Mesothelial cell of epicardium (in vitro differentiated cells): ENCODE measurements at places on chromosomes 4 and X. TPM values are rescaled to one million over a fixed set of nuclear protein-coding genes. Genes with fewer than 3 reads are reported as not detected.

GRCh38 chr4:58149404-58150085, 1039.4 kb upstream of the IGFBP7 start:
- DNase-seq = no peak

DNA sequence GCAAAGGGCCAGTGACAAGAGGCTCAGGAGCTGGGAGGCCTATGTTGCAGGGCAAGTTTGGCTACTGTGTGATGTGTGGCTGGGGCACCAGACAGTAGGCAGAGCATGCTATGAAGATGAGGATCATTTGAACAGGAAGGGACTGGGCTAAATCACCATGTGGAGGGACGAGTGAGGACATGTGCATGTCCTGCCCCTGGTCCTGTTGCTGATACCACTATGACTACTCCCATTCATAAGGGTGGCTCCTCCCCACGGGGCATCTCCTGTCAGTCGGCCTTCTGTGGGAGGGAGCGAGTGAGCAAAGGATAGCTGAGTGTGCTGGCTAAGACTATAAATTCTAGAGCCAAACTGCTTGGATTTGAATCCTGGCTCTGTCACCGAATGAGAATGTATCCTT, 139.2 kb downstream of the TMEM164 start:
- DNase-seq = no peak

DNA sequence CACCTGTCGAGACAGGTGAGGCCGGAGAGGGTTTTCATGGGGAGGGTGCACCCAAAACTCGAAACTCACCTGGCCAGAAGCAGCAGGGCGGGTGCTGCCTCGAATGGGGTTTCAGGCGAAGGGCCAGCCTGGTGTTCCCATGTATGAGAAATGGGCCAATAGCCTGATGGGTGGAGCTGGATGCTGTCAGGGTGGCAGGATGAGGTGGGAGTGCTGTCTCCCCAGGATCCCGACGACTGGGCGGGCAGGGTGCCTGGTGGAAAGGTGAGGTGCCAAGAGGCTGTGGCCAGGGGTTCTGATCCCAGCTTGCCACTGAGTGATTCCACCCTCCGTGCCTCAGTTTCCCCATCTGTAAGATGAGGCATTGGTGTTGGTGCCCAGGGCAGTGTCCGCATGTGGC, 16.8 kb upstream of the SH3TC1 start:
- no peak for DNase-seq

DNA sequence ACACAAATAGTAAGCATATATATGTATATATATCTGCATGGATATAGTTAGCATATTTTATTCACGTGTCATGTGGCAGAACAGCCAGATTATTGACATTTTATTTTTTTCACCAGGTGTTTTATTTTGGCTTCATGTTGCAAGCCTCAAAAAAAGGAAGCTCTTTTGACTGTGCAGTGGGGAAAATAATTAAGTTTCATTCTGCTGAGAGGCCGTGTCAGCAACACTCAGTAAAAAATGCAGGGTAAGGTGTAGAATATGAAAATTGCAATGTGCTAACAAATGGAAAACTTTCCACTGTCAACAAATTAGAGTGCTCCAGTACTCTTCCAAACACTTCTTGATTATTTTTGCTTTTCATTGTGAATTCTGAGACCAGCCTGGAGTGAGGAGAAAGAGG, 511.5 kb downstream of the GLUD2 start:
- DNase-seq = no peak

- DNase-seq = no peak
Measured at GRCh38 chrX:45830343-45830742, 629.7 kb upstream of the DIPK2B start.

DNA sequence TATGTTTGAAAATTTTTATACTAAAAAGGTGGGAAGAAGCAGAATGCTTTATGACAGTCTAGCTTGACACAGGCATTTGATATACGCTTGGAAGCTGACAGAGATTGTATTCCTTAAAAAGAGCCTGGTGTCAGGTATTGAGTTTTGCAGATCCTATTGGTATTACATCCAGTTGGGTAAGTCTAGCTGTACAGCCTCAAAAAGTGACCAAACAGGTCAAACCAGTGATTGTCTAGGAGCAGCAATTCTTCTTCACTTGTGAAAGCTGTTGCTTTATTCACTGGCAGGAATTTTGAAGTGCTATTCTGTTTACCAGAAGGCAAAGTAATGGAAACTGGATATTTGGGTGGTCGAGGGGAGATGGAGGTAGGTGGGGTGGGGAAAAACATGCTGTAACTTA, 77.5 kb downstream of the UCHL1 start:
- DNase-seq = no peak

DNA sequence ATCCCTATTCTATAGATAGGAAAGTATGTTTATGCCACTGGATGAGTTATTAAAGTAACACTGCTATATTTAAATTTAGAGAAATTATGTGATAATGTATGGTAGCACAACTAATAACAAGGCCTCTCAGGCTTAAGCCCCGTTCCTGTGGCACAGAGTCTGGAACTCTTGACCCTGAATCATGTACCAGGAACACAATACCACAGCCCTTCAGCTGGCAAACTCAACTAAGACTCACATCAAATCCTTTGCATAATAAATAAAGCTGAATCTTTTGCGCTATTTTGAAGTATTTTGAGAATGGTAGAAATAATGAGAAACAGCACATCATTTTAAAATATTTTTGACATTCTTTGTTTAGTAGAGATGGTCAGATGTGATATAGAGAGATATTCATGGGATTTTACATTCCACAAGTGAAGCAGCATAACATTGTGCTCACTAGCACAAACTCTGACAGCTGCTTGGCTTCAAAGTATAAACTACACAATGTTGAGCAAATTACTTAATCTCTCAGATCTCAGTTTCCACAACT, 478.4 kb upstream of the FAM241A start:
- no peak for DNase-seq

GRCh38 chrX:53075011-53075410, 7.2 kb upstream of the TSPYL2 start:
- no peak for DNase-seq

DNA sequence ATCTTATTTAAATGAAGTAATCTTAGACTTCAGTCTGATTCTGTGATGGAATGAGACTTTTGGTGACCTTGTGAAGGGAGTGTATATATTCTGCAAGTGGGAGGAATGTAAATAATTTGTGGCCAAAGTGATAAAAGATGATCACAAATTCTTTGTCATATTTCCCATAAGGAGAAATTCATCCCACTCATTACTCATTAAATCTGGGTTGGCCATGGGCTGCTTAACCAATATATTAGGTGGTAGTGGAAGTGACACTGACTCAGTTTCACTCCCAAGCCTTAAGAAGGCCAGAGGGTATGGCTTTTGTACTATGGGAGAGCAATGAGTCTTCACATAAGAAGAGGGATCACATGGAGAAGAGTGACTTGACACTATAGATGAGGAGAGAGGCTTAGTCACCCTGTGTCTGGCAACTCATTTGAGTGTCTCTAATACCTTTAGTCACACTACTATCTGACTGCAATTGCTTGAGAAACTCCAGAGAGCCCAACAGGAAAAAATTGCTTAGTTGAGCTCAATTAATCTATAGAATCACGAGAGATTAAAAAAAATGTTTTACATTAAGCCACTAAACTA, 408.2 kb upstream of the PITX2 start:
- no peak for DNase-seq

DNA sequence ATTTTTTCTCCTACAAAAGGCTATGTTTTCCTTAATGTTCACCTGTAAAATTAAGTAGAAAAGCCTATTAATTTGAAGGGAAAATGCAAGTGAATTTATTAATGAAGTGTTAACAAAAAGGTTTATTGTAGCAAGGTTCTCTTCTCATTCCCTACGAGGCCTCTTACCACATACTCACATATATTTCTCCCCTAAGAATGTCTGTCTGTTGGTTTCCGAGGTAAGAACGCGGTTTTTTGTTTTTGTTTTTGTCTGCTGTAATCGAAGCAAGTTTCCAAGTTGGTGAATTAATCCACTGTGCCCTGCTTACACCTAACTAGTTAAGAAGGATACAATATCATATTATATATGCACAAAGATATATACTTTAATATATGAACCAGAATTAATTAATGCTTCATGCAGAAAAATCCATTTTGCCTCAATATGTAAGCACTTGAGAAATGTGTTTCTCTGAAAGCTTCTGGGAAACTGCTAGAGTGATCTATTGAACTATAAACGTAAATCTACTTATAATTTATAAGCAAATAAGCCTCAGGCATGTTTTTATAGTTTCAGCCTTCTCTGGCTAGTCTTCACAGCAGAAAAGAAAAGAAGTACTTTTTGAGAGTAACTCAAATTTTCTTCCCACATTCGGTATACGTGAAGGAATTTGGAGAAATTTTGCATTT, 120.8 kb downstream of the EGF start:
- no peak for DNase-seq

- DNase-seq = no peak
Measured at GRCh38 chr4:39085891-39086290, 23.9 kb downstream of the KLHL5 start.

DNA sequence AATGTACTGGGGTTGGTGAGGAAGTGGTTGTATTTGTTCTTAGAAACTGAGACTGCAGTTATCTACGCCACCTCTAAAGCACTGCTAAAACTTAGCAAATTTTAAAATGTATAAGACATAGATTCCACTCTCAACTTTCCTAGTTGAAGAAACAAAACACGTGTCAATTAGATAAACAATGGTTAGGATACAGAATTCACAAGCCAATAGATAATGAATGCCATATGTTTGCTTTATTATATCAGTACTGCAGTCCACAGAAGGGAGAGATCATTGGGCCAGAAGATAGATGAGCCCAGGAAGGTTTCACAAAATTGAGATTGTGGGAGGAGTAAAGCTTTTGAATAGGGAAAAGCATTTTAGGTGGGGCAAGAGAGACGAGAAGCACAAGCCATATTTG, 14.3 kb downstream of the TMEM33 start:
- no peak for DNase-seq

- DNase-seq = no peak
Measured at GRCh38 chr4:153489856-153490558, 23.8 kb downstream of the TMEM131L start.

GRCh38 chrX:119516157-119516702, 48.0 kb downstream of the SLC25A5 start:
- no peak for DNase-seq

- DNase-seq = no peak
Measured at GRCh38 chr4:8516996-8517550, 63.1 kb upstream of the GPR78 start.

- DNase-seq = no peak
Measured at GRCh38 chr4:117466388-117466787, 381.0 kb upstream of the TRAM1L1 start.

- no peak for DNase-seq
Measured at GRCh38 chr4:142347241-142347640, 498.9 kb downstream of the INPP4B start.

DNA sequence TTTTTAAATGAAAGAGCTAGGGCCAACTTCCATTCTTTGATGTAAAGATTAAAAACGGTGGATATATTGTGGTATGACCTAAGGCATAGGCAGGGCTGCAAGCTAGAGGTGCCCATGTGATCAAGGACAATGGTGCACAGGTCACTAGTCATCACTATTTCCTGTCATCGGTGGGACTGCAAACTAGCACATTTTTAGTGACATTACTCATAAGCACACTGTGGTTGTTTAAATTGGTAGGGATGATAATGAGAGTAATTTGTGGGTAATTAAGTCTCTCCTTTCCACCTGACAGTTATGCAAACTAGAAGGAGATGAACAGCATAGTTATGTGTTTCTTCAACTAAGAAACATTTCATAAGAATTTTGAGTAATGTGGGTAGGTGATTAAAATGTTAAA, 85.4 kb downstream of the GPRIN3 start:
- no peak for DNase-seq

DNA sequence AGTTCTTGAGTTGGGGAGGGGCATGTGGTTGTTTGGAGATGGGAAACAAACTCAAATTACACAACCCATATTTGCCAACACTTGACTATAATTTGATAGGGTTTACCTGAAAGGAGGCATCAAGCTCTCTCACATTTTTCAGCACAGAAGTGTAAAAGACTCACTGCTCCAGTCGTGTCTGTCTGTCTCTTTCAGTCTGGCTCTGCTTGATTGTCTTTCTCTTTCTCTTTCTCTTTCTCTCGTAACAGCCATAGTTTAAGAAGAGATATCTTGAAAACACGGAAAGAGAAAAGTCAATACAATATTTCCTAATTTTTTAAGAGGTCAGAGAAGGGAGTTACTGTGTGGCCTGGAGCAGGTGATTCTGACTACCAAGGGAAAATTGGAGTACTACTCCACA, 413.6 kb upstream of the CXorf51A start:
- no peak for DNase-seq

DNA sequence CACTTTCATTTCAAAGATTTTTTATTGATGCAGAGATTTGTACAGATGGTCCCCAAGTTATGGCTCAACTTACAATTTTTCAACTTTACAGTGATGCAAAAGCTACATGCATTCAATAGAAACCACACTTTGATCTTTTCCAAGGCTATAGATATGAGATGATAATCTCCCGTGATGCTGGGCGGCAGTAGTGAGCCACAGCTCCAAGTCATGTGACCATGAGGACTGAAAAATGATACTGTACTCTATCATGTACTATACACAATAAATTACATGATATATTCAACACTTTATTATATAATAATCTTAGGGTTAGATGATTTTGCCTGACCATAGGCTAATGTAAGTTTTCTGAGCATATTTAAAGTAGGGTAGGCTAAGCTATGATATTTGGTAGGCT, 14.0 kb upstream of the GASK1B start:
- DNase-seq = no peak

DNA sequence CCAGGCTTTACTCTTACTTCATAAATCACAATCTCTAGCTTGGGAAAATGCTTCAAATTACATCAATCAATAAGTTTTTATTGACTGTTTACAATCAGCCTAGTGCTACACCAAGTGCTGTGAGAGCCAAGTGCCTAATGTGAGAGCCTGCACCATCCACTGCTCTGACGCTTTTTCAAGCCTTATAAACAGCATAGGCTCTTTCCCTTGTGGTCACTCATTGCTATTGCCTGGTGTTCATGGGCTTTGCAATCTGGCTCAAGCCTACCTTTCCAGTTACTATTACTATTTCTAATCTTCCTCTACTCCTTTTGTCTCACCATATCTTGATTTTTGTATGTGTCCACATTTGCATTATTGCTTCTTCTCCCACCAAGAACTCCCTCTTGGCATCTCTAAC, 77.0 kb downstream of the REELD1 start:
- no peak for DNase-seq

- DNase-seq = no peak
Measured at GRCh38 chr4:94974773-94975172, 217.0 kb downstream of the BMPR1B start.

- DNase-seq = no peak
Measured at GRCh38 chr4:184433258-184433892, 41.0 kb downstream of the IRF2 start.

Gene MAGEA6
- not detected in 3 replicates for total RNA-seq

Gene MAGEE2
- not detected in 3 replicates for total RNA-seq

Gene LINC00632
- 283 to 308 TPM (median 293 TPM) in 3 replicates for total RNA-seq

Gene PLK4
- 11.6 to 14.3 TPM (median 14.1 TPM) in 3 replicates for total RNA-seq

Gene SLITRK4
- 1.5 to 2.1 TPM (median 1.6 TPM) in 3 replicates for total RNA-seq

Gene TBL1X
- total RNA-seq = 32.5 to 34.5 TPM (median 32.7 TPM) in 3 replicates

Gene GPR173
- total RNA-seq = 27.2 to 29.0 TPM (median 28.5 TPM) in 3 replicates

Gene XAGE1A
- not detected in 3 replicates for total RNA-seq

Gene CFAP99
- total RNA-seq = 0.11 TPM in 1 of 3 replicates, not detected in the others

Gene SLC38A5
- total RNA-seq = 9.0 to 10.1 TPM (median 9.6 TPM) in 3 replicates

Gene SYTL4
- 1.2 TPM in 3 replicates for total RNA-seq
